ENCODE measurements at places on chromosomes 6 and 20. TPM values are rescaled to one million over a fixed set of nuclear protein-coding genes. Genes with fewer than 3 reads are reported as not detected.

CLIC5 gene
- not detected for total RNA-seq

LHFPL5 gene
- total RNA-seq: not detected

PPP1R16B gene
- total RNA-seq: not detected

- H3K36me3 ChIP-seq: no peaks in the 10 kb centered on the region
- H3K27me3 ChIP-seq: no peaks in the 10 kb centered on the region
- peaks cover 18% of the 10 kb centered on the region for H3K4me1 ChIP-seq
Observed at GRCh38 chr6:4909063-4909706, 94.7 kb downstream of the RPP40 start.

TRAPPC3L gene
- 0.29 TPM for total RNA-seq

DNA sequence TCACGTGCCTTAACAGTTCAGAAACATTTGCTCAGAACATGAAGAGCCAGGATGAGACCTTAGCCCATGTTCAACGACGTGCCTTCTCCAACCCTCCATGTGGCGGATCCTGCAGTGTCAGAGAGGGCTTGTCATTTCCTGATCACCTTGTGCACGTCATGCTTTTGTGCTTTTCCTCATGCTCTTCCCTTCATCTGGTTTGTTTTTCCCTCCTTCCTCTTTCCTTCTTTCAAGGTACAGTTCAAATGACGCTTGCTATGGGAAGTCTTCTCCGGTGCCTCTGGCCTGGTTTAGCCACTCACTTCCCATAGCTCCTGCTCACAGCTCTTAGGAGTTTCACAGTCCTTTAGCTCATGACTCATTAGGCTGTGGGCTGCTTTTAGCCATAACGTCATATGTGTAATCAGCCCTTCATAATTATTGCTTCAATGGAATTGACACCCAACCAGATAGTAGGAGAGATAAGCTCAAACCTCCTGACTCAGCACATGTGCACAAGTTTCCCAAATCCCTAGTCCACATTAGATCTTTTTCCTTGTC is 102.7 kb upstream of the CNKSR3 start:
- H3K27me3 ChIP-seq: no peaks in the 10 kb centered on the region
- no peaks in the 10 kb centered on the region for H3K36me3 ChIP-seq
- H3K27ac ChIP-seq: peak overlapping the region; percentile 14

GRCh38 chr6:26020329-26021000 is 57.9 kb downstream of the TRIM38 start:
- no peaks in the 10 kb centered on the region for H3K36me3 ChIP-seq
- peak; percentile 91 for DNase-seq
- no peaks in the 10 kb centered on the region for H3K27me3 ChIP-seq
- H3K27ac ChIP-seq: peak overlapping the region; percentile 97

ELOVL4 gene
- total RNA-seq: 6.8 TPM

GRCh38 chr6:162722633-162723032 is 4.9 kb downstream of the PRKN start:
- H3K27me3 ChIP-seq: no peaks in the 10 kb centered on the region
- H3K36me3 ChIP-seq: no peaks in the 10 kb centered on the region
- peaks cover 2% of the 10 kb centered on the region for H3K4me1 ChIP-seq
- no peak overlapping the region for H3K4me3 ChIP-seq

DNA sequence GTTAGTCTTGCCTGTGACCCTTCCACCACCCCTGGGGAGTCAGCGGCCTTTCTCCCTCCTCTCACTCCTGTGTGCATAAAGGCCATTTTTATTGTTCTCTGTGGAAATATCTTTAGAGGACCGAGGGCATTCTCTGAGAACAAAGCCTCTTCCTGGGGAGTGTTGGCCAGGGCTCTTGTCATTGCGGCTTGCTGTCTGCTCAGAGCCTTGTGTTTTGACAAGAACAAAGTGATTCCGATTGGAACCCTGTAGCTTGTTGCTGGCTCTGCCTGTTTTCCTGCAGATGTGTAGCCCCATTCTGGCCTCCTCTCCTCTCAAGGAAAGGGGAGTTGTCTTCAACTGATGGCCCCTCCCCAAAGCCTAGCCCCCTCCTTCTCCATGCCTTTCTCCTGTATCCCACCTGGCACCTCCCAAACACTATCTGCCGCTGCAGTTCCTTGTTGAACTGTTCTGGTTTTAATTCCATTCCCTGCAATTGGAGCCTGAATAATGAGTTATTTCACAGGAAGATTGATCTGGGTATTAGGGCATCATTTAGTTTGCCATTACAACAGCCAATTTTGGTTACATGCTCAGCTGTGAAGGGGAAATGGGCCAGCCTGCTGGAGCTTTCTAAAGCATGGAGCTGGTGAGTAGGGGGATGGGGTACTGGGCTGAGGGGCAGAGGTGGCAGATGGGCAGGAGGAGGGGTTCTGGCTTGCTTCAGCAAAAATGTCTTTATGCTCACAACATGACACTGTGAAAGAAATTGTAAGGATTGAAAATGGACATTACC is 252.5 kb downstream of the LRFN2 start:
- no peaks in the 10 kb centered on the region for H3K36me3 ChIP-seq
- H3K4me1 ChIP-seq: no peaks in the 10 kb centered on the region
- peak; percentile 35 for DNase-seq
- H3K4me3 ChIP-seq: no peak overlapping the region
- no peak overlapping the region for H3K27ac ChIP-seq

EDN1 gene
- total RNA-seq: 0.88 TPM

SAMD3 gene
- 3.5 TPM for total RNA-seq

- H3K4me3 ChIP-seq: peak overlapping the region; percentile 12
- peak overlapping the region; percentile 59 for H3K27ac ChIP-seq
- H3K4me1 ChIP-seq: peaks cover 11% of the 10 kb centered on the region
- H3K27me3 ChIP-seq: no peaks in the 10 kb centered on the region
- no peak for DNase-seq
- no peaks in the 10 kb centered on the region for H3K36me3 ChIP-seq
Observed at GRCh38 chr6:11263291-11263775, 30.9 kb upstream of the NEDD9 start.

GRCh38 chr6:143859891-143860660 is 4.2 kb upstream of the ZC2HC1B start:
- DNase-seq: no peak
- no peak overlapping the region for H3K4me3 ChIP-seq
- no peaks in the 10 kb centered on the region for H3K4me1 ChIP-seq
- H3K36me3 ChIP-seq: peaks cover 90% of the 10 kb centered on the region
- H3K27ac ChIP-seq: no peak overlapping the region

Data from osteoblast (primary cell).